ENCODE measurements at places on chromosomes 2 and 18. TPM values are rescaled to one million over a fixed set of nuclear protein-coding genes. Genes with fewer than 3 reads are reported as not detected.

- no peak for DNase-seq
These were observed 534.6 kb downstream of the TNS1 start for GRCh38 chr2:217468042-217468830.

GRCh38 chr2:79139423-79139822 lies 19.1 kb downstream of the REG1A start:
- no peak for DNase-seq

DNA sequence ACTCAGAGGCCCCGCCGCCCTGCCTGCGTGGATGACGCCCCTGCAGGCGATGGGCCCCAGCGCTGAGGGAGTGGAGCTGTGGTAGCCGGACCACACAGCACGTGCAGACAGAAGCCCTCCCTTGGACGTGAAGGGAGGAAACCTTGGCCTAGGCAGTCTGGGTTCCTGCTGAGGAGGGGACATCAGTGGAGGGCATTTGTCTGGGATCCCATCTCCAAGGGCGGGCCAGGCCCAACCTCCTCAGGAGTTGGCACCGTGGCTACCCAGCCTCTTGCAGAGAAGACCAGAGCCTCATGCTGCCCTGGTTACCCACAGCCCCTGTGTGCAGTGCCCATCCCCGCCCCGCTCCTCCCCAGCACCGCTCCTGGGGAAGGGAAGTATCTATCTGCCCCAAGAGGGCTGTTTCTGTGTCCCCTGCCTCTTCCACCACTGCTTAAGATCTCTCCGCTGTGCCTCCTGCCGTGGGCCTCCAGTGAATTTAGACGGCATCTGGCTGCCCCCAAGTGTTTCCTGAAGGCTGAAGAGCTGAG lies 241.8 kb downstream of the KLHL29 start:
- no peak for DNase-seq

- no peak for DNase-seq
These were observed 16.7 kb downstream of the CCDC68 start for GRCh38 chr18:54942569-54942968.

DNA sequence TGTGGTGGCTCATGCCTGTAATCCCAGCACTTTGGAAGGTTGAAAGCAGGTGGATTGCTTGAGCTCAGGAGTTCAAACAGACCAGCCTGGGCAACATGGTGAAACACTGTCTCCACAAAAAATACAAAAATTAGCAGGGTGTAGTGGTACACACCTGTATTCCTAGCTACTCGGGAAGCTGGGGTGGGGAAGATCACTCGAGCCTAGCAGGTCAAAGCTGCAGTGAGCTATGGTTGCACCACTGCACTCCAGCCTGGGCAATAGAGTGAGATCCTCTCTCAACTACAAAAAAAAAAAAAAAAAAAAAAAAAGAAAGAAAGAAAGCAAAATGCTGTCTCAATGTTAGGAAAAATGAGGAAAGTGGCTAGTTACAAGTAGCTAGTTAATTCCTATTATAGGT lies 56.8 kb downstream of the TRIP12 start:
- DNase-seq, result no peak

DNA sequence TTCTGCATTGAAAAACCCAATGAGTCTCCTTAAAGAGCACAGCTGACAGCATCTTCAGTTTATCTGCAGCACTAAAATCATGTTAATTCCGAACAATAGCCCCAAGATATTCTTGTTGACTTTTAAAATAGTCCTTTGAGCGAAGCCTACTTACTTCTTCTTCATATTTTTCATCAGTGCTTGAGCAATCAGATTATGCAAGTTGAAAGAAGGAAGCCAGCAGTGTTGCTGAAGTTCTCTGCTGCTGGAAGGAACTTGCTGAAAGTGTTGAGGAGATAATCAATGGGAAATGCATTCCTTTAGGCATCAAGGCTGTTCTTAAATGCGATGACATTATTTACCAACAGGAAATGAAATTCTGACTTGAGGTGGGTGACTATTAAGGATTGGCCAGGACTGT lies 105.9 kb upstream of the SNTG2 start:
- DNase-seq, result no peak

GRCh38 chr2:165958313-165958960 lies 4.9 kb upstream of the TTC21B start:
- DNase-seq, result no peak

GRCh38 chr18:7059276-7059675 lies 58.3 kb downstream of the LAMA1 start:
- no peak for DNase-seq

- DNase-seq, result no peak
These were observed 54.2 kb upstream of the TACR1 start for GRCh38 chr2:75253526-75253925.

GRCh38 chr2:17646838-17647701 lies 106.5 kb downstream of the SMC6 start:
- DNase-seq, result no peak

DNA sequence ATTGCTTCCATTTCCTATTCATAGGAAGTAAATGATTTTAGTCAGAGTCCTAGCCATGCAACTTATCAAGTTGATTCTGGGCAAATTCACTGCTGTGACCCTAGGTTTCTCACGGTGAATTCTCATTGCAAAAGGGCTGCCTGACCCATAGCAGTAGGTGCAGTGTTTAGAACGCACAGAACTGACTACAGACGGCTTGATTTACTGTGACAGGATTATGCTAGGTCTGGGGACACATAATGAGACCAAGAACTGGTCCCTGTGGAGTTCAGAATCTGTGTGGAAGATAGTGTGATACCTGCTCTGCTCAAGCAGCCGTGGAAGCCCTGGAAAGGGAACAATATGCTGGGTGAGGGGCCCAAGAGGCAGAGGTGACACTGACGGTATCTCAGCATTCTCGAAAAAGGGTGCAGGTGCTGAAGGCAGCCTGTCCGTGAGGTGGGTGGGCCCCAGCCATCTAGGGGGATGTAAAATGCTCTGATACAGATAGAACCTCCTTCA lies 46.4 kb downstream of the ABCG8 start:
- DNase-seq, result no peak

DNA sequence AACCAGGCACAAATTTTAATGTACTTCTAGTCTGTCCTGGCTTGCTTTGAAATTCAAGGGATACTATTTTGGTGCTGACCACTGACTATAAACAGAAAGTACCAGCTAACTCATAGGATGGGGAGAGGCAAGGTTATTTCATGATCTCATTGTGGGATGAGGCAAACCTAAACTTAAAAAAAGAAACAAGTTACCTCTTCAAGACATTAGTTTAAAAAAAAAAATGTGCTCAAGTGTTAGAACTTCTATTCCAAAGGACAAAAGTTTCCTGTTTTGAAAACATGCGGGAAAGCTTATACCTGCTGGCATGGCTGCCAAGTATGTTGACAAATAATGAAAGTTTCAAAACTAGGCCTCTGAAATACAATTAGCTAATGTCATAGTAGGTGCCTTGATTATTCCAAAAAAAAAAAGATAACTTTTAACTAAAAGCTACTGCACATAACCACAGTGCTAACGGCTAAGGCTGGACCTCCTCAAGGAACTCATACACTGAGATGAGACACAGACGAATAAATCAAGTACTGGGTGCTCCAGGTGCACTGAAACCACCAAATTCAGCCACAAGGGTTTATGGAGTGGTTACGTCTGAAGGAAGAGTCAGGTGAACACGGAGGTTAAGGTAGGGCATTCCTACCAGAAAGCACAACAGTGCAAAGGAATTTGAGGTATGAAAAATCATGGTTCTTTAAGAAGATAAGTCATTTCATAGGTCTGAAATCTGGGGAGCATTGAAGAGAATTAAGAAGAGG lies 38.1 kb downstream of the TMEM131 start:
- DNase-seq, result no peak

DNA sequence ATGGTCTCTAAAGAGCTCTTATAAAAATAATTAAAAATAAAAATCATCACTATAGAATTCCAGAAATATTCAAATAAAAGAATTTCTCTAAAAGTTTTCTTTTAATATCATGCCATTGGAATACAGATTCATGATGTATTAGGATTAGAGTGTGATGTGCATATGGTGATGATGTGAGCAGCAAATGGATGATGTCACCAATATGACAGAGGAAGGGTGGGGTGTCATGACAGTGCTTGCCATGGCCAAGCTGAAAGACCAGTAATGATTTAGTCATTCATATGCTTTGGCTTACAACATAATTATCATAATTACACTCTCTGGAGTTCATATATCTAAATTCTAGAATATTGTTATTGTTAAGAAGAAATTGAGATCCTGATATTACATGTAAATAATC lies 27.4 kb upstream of the TTC32 start:
- no peak for DNase-seq

DNA sequence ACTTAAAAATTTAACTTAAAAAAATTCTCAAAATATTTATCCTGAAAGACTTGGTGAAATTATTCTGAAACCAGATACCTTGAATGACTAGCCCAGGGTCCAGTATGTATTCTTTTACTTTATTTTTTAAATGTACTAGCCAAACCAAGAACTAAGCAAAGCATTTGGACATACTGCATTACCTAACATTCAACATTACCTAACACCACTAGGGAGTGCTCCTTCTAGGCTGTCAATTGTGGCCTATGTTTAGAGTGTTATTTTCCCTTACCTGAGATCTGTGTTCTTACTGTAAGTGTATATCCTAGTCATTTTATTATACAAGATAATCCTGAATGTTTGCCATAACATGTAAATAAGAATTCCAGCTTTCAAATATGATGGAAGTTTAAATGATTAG lies 496.6 kb downstream of the PTPRM start:
- DNase-seq, result no peak

DNA sequence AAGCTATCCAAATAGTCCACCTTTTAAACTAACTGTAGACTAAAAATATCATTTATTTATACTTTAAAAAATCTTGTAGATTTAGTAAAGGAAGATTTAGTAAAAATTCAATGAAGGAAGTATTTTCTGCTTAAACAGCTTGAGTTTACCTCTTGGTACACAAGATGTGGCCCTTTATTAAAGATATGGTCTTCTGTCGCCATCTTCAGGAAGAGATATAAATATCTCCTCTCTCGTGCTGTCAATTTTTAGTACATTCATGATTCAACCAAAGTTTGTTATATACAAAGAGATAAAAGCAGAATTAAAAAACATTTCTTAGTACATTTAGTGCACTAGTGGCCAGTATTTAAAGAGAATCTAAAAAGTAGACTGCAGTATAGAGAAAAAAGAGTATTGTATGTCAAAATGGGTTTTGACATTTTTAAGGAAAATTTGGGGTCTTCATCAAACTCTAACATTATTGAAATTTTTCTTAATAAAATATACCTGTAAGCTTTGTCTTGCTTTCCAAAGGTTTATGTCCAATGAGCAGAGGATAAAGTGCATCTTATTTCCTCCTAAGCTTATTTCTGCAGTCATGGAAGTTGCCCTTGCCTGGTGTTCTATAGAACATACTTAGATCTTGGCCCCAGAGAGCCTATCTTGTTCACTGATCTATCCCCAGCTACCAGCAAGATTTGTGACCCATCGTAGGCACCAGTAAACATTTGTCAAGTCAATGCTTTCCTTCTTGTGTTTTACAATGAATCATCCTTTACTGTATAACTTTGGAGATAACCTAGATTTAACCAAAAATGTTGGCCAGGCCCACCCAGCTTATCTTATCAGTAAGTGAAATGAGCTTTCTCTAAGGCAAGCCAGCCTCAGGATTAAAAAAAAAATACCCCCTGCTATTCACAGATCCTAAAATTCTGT lies 18.5 kb upstream of the EML6 start:
- no peak for DNase-seq

- DNase-seq, result no peak
These were observed 40.0 kb upstream of the ITGA6 start for GRCh38 chr2:172387361-172387760.

DNA sequence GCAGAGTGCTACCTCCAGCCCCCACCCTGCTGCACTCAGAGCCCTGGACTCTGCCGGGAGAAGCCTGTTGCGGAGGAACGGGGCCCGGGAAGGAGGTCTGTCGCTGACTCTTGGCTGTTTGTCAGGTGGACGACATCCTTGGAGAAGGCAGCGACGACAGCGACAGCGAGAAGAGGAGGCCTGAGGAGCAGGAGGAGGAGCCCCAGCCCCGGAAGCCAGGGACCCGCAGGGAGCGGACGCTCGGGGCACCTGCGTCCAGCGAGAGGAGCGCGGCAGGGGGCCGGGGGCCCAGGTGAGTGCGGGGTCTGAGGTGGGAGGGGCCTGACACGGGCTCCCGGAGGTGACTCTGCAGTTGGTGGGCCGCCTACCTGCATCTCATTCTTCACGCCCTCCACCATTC lies 56.6 kb downstream of the CTDP1 start:
- DNase-seq, result no peak

GRCh38 chr2:10139536-10139935 lies 17.0 kb downstream of the RRM2 start:
- DNase-seq, result no peak

GRCh38 chr2:82994151-82994550 lies 1464.9 kb downstream of the SUCLG1 start:
- DNase-seq, result no peak

DNA sequence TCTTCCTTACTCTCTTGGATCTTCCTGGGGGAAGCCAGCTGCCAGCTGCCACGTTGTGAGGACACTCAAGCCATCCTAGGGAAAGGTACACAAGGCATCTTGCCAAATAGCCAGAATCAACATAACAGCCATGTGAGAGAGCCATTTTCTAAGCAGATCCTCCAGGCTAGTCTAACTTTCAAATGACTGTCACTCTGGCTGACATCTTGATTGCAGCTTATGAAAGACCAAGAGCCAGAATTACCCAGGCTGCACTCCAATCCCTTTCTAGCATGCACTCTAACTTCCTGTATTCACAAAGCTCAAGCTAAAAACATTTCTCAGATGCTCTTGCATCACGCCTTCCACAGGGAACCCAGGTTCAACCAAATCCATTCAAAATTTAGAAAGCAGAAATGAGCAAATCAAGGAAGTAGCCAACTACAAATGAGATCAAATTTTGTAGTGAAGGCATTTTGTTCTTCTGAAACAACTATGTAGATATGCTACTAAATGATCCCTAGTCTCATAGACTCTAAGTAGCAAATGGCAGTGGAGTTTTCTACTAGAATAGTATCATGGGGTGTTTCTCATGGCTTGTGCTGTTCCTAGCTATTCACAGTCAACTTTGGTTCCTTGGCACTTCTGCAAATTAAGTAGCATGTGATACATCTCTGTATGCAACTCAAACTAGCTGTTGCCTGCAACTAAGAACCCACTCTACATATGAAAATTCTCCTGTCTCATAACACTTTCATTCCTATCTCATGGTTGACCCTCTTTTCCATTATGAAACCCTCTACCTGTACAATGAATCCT lies 281.9 kb downstream of the ZEB2 start:
- DNase-seq, result no peak

- no peak for DNase-seq
These were observed 56.5 kb downstream of the NBEAL1 start for GRCh38 chr2:203071148-203071547.

GAL3ST2 gene
- not detected for total RNA-seq

YWHAQ gene
- total RNA-seq, result 480 TPM

KRCC1 gene
- total RNA-seq, result 8.5 TPM

RUFY4 gene
- not detected for total RNA-seq

PSMA8 gene
- total RNA-seq, result not detected

CARF gene
- total RNA-seq, result 2.6 TPM

SUPT7L gene
- total RNA-seq, result 22.2 TPM

RNF181 gene
- 97.2 TPM for total RNA-seq

MARCO gene
- total RNA-seq, result not detected

POU3F3 gene
- 0.09 TPM for total RNA-seq

TUBB8B gene
- 0.36 TPM for total RNA-seq

FAM228A gene
- not detected for total RNA-seq

PLCL1 gene
- total RNA-seq, result not detected

TTN gene
- total RNA-seq, result 9.7 TPM

STPG4 gene
- total RNA-seq, result 0.28 TPM

PKDCC gene
- total RNA-seq, result 48.0 TPM
